K562 (cell line): ENCODE measurements at places on chromosomes 4 and X. TPM values are rescaled to one million over a fixed set of nuclear protein-coding genes. Genes with fewer than 3 reads are reported as not detected.

- DNase-seq, result no peak
Observed at GRCh38 chr4:189293459-189293858, 647.2 kb upstream of the FRG1 start.

GRCh38 chr4:135207531-135207930 is 1005.9 kb upstream of the PABPC4L start:
- no peak for DNase-seq

GRCh38 chr4:548976-549375 is 27.1 kb downstream of the TMEM271 start:
- DNase-seq, result no peak

DNA sequence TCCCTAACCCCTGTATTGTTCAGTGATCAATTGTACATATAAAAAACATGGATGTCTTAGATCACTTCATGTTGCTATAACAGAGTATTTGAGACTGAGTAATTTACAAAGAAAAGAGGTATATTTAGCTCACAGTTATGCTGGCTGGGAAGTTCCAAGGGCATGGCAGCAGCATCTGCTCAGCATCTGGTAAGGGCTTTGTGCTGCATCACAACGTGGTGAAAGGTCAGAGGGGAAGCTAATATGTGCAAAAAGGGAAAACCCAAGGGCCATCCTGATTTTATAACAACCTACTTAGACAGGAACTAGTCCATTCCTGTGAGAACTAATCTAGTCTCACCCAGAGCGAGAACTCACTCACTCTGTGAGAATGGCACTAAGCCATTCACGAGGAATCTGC is 128.2 kb upstream of the OTUD4 start:
- DNase-seq, result no peak

DNA sequence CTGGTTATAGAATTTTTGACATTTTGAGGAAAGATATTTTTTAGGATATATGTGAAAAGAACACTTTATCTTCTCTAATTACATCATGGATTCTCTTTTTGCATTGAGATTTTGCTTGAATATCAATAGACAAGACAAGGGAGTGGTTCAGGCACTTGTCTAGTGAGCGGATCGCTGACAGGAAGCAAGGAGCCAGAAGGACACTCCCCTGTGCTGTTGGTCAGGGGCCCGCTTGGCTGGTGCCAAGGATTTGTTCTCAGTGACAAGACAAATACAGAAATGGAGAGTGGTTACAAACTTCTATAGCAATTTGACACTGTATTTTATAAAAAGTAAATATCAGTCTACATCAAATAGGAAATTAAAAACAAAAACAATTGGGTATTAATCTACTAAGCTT is 60.0 kb downstream of the SLC9B1 start:
- peak; percentile 11 for DNase-seq

DNA sequence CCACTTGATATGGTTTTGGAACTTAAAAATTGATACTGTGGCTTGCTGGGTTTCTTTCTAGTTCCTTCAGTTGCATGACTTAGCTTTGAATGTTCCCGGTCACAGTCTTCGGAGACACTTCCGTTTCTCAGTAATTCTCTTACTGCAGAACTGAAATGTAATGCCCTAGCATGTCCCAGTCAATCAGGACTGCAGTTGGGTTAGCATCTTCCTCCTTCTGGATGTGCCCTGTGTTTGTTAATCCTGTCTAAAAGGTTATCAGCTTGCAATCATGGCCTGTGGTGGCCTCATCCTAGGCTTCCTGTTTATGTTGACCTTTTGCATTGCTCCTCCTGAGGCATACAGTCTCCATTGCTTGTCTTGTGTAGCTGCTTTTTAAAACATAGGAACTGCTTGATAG is 275.9 kb downstream of the ARHGAP10 start:
- DNase-seq, result no peak

DNA sequence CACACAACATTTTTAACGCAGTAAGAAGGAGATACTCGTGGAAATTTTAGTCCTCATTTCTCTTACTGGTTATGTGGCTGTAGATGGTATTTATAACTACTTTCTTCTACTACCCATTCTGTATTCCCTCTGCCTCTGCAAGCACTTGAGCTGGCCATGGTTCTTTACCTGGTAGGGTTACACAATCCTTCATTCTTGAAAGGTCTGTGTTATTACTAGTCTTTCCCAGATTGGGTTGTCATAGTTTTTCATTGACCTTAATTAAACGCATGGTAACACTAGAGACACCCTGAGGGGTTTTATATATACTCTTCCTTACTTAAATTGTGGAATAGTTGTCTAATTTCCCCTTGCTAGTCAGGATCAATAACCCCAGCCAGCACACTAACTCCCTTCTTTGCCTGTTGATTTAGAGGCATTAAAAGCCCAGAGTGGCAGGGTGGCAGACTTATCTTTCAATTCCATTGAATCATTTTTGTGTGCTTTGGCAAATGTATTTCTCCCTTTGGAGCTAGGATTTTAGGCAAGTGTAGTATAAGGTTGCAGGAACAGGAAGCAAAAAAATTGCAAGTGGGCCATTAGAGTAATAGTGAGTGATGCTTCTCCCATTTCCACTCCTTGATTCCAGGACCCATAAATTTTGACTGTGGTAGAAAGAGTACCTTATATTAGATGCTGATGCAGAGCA is 113.6 kb upstream of the EMCN start:
- DNase-seq, result no peak

GRCh38 chr4:176593943-176594342 is 198.8 kb downstream of the VEGFC start:
- DNase-seq, result no peak

- no peak for DNase-seq
Observed at GRCh38 chr4:150591904-150592303, 10.0 kb downstream of the MAB21L2 start.

- DNase-seq, result no peak
Observed at GRCh38 chr4:183873409-183874185, 31.5 kb upstream of the STOX2 start.

- peak; percentile 30 for DNase-seq
Observed at GRCh38 chrX:75603833-75604232, 81.0 kb upstream of the ZDHHC15 start.

GRCh38 chr4:172601195-172601594 is 567.4 kb upstream of the GALNT7 start:
- DNase-seq, result no peak

GRCh38 chr4:65651031-65651430 is 19.3 kb downstream of the EPHA5 start:
- no peak for DNase-seq

DNA sequence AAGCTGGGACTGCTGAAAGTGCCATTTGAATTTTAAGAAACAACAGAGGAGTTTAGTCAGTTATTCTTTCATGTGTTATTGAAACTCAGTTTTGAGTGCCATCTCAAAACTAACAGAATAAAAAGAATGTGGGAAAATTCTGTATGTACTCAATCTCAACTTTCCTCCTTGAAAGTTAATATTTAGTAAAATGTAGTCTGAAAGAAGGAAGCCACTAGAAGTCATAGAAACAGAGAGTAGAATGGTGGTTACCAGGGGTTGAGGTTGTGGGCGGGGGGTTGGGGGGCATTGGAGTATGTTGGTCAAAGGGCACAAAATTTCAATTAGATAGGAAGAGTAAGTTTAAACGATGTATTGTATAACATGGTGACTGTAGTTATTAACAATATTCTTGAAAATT is 628.3 kb upstream of the MAGEB2 start:
- DNase-seq, result no peak

PRRG3 gene
- total RNA-seq, result not detected in 2 replicates

UCP1 gene
- not detected in 2 replicates for total RNA-seq

F8A1 gene
- total RNA-seq, result 0.27 TPM in 1 of 2 replicates, not detected in the other

F8 gene
- 1.2 and 1.8 TPM in 2 replicates for total RNA-seq

FRMD7 gene
- not detected in 2 replicates for total RNA-seq

LDB2 gene
- total RNA-seq, result 0.20 and 0.36 TPM in 2 replicates

MSANTD1 gene
- 0.09 TPM in 1 of 2 replicates, not detected in the other for total RNA-seq

PAGE5 gene
- 143 and 149 TPM in 2 replicates for total RNA-seq

LPAR4 gene
- not detected in 2 replicates for total RNA-seq

VCX gene
- 9.0 and 11.9 TPM in 2 replicates for total RNA-seq

CT83 gene
- total RNA-seq, result not detected in 2 replicates

MAGEA11 gene
- 0.11 TPM in 1 of 2 replicates, not detected in the other for total RNA-seq

RASL11B gene
- 0.53 and 0.56 TPM in 2 replicates for total RNA-seq

CFAP47 gene
- 0.13 and 0.22 TPM in 2 replicates for total RNA-seq

AKAP4 gene
- total RNA-seq, result 0.11 and 0.16 TPM in 2 replicates
